Activated CD4-positive, alpha-beta T cell treated with anti-CD3 and anti-CD28 coated beads, Interleukin-2, amount 50 U/mL, for 48 hours (primary cell): ENCODE measurements at places on chromosomes 7 and 10.
A peak's percentile ranks its signal among the peaks of the same experiment; 100 is the strongest.

- peak; percentile 37 for DNase-seq
Observed at GRCh38 chr7:43584195-43584586, 1.3 kb downstream of the STK17A start.

DNA sequence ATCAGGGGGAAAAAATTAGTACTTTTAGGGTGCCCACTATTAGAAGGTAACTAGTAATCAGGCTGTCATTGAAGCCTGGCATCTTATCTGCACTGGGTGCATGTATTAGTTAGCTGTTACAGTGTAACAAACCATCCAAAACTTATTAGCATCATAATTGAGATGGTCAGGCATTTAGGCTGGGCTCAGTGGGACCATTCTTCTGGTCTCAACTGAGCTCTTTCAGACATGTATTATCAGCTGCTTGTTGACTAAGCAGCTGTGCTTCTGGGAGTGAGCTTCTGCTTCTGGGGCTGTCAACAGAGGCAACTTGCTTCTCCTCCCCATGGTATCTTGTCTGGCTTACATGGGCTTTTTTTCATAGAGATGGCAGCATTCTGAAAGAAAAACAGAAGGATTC is 154.0 kb upstream of the ZNF92 start:
- no peak for DNase-seq

GRCh38 chr10:66656499-66656898 is 269.3 kb upstream of the LRRTM3 start:
- no peak for DNase-seq

- DNase-seq = no peak
Observed at GRCh38 chr7:101970801-101971200, 153.4 kb downstream of the CUX1 start.

GRCh38 chr7:48388911-48389310 is 217.7 kb downstream of the ABCA13 start:
- DNase-seq = no peak

GRCh38 chr7:158270106-158270775 is 317.4 kb downstream of the PTPRN2 start:
- DNase-seq = no peak

DNA sequence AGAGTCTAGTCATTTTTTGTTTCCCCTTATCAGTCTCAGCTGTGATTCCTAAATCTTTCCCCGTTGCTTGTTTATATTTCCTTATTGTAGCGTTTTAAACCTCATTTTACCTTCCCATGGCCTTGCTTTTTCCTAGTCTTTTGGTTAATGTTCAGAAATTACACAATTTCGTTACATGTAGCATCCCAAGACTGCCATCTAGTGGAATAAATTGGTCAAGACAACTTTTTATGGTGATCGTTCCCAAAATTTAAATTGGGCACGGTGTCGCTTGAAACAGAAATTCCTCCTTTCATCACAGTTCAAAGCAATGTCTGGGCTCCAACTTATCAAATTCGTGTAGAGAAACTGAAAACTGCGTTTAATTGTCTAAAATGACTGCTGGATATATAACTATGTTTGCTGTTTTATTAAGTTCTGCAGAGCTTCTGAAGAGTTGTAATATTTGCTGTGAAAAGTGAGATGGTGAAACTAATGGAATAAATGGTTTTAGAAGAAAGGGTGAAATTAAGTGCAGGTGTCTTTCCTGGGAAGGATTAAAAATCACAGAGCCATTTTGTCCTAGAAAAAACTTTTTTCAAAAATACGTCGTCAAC is 370.2 kb downstream of the PHF14 start:
- DNase-seq = no peak

DNA sequence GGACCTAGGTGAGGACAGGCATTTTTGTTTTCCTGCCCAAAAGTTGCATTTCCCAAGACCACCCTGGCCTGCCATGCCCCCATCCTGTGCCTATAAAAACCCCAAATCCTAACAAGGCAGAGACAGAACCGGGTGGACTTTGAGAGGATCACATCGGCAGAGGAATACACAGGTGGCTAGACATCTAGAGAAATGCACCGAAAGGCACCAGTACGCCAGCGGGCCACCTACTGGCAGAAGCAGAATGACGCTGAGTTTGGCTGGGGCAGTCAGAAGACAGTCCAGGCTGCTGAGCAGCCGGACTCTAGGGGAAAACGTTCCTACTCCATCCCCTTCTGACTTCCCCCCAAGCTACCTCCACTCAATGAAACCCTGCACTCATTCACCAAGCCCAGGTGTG is 2.8 kb downstream of the AKR1C4 start:
- DNase-seq = peak; percentile 1

- DNase-seq = no peak
Observed at GRCh38 chr7:116337800-116338199, 127.5 kb downstream of the TES start.

DNA sequence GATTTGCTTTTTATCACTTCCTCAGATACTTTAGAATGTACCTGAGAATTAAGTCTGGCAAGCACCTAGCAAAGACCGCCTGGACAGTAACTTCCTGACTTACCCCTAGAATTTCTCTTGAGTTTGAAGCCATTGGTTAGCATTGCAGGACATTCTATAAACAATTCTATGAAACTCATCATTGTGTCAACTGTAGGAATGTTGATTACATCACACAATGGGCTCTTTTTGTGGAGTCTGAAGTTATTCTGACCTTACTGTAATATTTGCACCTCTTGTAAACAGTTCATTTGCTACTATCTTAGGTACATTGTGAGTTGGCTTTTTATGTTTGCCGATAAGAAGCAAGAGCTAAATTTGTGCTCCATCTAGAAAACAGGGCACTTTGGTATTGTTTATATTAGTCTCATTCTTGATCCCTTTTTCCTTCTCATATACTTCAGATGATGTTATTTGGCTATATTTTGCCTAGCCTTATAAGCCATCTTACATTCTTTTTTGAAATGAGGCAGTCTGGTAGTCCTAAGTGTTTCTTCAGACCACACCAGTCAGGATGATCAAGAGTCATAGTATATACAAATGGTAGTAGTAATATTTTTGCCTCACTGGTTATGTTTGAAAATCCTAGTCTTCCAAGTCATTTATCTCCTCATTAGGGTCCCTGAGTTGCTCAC is 52.4 kb downstream of the CASD1 start:
- DNase-seq = no peak

GRCh38 chr7:80039251-80039884 is 95.3 kb upstream of the GNAI1 start:
- DNase-seq = no peak

DNA sequence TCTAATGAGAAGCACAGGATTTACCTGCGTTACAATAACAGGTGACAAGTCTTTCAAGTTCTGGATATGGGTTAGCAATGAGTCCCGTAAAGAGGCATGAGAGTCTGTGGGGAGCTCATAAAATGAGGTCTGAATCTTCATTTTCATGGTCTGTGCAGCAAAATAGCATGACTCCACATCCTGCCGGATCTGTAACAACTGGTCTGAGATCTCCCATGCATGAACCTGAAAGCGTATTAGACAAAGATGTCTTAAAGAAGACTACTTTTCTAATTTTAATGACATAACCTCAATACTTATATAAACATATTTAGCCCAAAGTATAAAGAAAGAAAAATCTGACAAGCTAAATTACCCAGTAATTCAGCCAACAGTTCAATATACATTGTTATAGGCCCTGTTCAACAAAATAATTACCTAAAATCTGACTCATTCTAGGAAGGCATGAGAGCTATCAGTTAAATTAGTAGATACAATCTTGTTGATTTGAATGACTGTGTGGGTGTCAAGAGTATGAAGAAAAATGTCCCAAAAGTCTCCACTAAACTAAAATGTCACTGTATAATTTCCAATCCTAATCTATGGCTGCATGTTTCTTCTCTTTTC is 36.9 kb downstream of the TNPO3 start:
- no peak for DNase-seq

- DNase-seq = no peak
Observed at GRCh38 chr10:96509017-96509641, 4.6 kb downstream of the TLL2 start.

- no peak for DNase-seq
Observed at GRCh38 chr10:117096599-117097201, 41.4 kb downstream of the VAX1 start.

DNA sequence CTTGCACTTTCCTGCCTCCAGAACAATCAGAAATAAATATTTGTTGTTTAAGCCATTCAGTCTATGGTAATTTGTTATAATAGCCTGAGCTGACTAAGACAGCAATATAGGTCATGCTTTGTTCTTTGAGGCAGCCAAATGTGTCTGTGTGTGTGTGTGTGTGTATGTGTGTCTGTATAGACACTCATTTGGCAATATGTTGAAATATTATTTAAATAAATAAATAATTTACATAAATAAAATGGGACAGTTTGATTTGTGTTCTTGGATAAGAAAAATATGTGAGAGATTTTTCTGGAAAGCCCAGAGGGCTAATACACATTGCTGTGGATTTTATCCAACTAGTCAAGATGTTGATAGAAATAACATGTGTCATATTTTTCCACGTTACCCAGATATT is 140.2 kb downstream of the PTN start:
- no peak for DNase-seq

DNA sequence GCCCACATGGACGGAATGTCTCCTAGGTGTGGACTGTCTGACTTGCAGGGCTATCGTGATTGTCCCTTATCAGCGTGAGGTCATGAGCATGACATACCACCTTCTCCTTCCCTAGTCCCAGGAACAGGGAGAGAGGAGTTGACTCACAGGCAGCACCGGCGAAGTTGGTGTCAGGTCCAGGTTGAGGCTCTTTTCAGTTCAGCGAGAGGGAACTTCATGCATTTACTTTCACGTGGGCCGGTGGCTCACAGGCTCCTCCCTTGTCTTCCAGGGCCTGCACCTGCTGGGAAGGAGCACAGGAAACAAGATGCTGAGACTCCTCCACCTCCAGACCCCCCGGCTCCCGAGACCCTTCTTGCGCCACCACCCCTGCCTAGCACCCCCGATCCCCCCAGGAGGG is 46.1 kb downstream of the PROSER2 start:
- DNase-seq = no peak

DNA sequence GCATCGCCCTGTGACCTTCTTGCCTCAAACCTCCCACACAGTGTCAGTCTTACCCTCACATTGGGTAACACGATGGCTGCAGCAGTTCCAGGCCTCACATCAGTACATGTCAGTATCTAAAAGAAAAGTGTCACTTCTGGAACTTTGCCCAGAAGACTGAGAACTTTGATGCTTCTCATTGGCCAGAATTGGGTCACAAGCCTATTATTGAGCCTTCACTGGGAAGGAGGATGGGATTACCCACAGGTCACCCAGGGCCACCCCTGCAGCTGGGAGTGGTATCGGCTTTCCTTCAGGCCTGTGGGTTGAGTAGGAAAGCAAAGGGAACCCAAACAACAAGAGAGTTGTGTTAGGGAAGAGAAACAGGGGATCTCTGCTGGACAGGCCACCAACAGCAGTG is 111.5 kb downstream of the NPY start:
- no peak for DNase-seq

DNA sequence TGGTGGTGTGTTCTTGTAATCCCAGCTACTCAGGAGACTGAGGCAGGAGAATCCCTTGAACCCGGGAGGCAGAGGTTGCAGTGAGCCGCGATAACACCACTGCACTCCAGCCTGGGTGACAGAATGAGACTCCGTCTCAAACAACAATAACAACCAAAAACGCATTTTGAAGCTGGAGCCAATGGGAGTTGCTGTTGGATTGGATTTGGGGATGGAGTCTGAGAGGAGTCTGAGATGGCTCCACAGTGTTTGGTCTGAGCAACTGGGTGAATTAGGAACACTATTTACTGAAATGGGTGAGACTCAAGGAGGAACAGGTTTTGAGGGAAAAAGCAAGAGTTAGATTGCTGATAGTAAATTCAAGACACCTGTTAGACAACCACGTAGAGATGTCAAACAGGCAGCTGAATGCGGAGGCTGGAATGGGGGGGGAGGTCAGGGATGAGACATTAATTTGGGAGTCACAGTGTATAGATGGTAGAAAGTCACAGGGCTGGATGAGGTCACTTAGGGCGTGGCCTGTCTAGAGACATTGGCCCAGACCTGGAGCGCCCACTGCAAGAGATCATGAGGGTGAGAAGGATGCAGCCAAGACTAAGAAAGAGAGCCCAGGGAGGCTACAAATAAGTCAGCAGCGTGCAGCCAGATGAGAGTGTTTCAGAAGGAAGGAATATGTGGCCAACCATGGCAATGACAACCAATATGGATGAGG is 56.4 kb downstream of the CYCS start:
- DNase-seq = no peak

- DNase-seq = no peak
Observed at GRCh38 chr10:129613377-129613980, 146.4 kb downstream of the MGMT start.

GRCh38 chr10:128625926-128626325 is 499.7 kb upstream of the MKI67 start:
- DNase-seq = no peak

GRCh38 chr10:68271196-68271882 is 39.4 kb upstream of the ATOH7 start:
- DNase-seq = no peak

GRCh38 chr10:60441515-60441914 is 51.8 kb upstream of the ANK3 start:
- DNase-seq = no peak

GRCh38 chr10:59750155-59750945 is 2.9 kb downstream of the MRLN start:
- no peak for DNase-seq

DNA sequence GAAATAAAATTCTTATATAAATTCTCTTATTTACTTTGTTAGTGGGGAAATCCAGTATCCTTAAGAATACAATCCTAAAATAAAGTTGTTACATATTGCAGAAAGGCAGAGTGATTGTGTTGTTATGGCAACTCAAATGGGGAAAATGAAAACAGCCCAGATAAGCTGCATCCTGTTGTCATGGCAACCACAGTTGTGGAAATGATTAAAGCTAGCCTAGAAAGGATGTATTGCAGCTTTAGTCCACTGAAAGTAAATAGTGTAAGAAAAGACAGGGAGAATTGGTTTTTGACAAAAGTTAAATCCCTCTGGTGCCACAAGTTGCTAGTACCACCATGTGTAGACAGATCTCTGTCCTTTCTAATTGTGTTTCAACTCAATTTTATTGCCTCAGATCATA is 43.2 kb downstream of the BTRC start:
- DNase-seq = no peak

DNA sequence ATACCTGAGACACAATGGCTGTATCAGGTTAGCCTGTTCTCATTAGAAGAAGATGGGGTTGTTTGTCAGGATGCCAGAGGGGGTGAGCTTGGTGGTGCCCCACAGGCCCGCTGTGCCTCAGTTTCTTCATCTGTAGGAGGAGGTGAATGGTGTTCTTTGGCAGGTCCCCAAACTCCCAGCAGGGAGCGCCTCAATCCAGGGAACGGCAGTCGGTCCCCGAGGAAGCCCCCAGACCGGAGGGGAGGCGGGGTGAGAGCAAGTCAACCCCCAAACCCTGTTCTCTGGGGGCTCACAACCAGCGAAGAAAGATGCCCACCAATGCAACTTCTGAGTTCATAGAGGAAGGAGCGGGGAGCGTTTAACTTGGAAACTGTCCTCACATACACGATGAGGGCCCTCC is 16.0 kb downstream of the C10orf105 start:
- DNase-seq = no peak

DNA sequence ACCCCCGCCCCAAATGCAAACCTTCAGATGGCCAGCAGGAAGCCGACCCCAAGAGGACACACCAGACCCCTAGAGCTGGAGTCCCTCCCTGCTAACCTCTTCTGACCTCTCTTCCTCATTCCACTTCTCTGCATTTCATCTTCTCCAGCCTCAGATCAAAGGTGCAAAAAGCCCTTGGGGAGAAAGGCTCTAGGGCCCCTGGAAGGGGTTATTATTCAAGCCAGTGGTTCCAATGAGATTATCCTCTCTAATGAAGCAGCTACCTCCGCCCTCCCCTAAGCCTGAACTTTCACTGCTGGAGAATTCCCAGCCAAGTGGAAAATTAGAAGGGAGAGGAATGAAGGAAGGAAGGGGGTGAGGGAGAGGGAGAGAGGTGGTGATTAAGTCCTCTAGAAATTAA is 343.9 kb downstream of the PLXNA4 start:
- DNase-seq = no peak
